ENCODE measurements at places on chromosomes 5 and 9. TPM values are rescaled to one million over a fixed set of nuclear protein-coding genes. Genes with fewer than 3 reads are reported as not detected.

GRCh38 chr9:85917756-85918155, 23.2 kb upstream of the NAA35 start:
- no peaks in the 10 kb centered on the region for H3K36me3 ChIP-seq
- H3K4me3 ChIP-seq = no peak overlapping the region
- no peak overlapping the region for H3K27ac ChIP-seq
- H3K4me1 ChIP-seq = no peaks in the 10 kb centered on the region
- DNase-seq = no peak
- no peaks in the 10 kb centered on the region for H3K27me3 ChIP-seq

GRCh38 chr9:75889977-75890471, 449 bp upstream of the PCSK5 start:
- H3K4me1 ChIP-seq = peaks cover 4% of the 10 kb centered on the region
- H3K27ac ChIP-seq = peak overlapping the region; percentile 2
- H3K36me3 ChIP-seq = no peaks in the 10 kb centered on the region
- peak; percentile 43 for DNase-seq
- peak overlapping the region; percentile 19 for H3K4me3 ChIP-seq

- DNase-seq = no peak
- H3K27me3 ChIP-seq = no peaks in the 10 kb centered on the region
- H3K4me3 ChIP-seq = no peak overlapping the region
- no peaks in the 10 kb centered on the region for H3K36me3 ChIP-seq
- H3K4me1 ChIP-seq = peaks cover 4% of the 10 kb centered on the region
Measured at GRCh38 chr5:157295247-157295646, 29.3 kb downstream of the CYFIP2 start.

DNA sequence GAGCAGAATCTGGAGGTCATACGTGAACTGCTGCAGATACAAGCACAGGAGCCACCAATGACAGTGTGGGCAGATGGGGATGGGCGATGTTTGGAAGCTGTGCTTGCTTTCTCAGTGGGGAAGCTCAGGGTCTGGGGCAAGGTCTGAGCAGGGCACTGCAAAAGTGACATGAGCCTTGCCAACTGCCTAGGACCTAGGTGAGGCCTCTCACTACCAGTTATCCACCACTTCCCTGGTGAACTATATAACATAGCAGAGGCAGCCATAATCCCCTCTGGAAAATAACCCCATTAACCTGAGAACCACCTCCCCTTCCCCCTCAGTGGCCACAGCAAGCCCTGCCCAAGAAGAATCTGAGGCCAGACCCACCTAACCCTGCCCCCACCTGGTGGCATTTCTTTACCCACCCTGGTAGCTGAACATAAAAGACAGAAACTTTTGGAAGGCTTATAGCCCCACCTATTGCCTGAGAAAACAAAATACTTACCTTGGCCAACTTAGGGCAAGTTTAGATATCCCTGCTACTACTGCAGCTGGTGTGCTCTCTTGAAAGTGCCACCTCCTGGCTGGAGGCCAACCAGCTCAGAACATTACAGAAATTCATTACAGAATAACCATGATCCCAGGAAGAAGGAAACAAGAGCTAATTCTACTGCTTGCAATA, 18.8 kb upstream of the SPEF2 start:
- no peaks in the 10 kb centered on the region for H3K36me3 ChIP-seq
- H3K4me1 ChIP-seq = no peaks in the 10 kb centered on the region
- H3K27ac ChIP-seq = no peak overlapping the region
- H3K27me3 ChIP-seq = no peaks in the 10 kb centered on the region
- peak; percentile 1 for DNase-seq

- no peak for DNase-seq
- H3K27ac ChIP-seq = no peak overlapping the region
- H3K36me3 ChIP-seq = no peaks in the 10 kb centered on the region
- peaks cover 28% of the 10 kb centered on the region for H3K4me1 ChIP-seq
- no peaks in the 10 kb centered on the region for H3K27me3 ChIP-seq
- H3K4me3 ChIP-seq = no peak overlapping the region
Measured at GRCh38 chr5:154276973-154277331, 86.4 kb downstream of the GALNT10 start.

GRCh38 chr9:136011703-136012496, 50.7 kb upstream of the UBAC1 start:
- H3K27me3 ChIP-seq = no peaks in the 10 kb centered on the region
- H3K27ac ChIP-seq = peak overlapping the region; percentile 56
- no peak overlapping the region for H3K4me3 ChIP-seq
- DNase-seq = peak; percentile 34
- no peaks in the 10 kb centered on the region for H3K36me3 ChIP-seq
- H3K4me1 ChIP-seq = peaks cover 18% of the 10 kb centered on the region

DNA sequence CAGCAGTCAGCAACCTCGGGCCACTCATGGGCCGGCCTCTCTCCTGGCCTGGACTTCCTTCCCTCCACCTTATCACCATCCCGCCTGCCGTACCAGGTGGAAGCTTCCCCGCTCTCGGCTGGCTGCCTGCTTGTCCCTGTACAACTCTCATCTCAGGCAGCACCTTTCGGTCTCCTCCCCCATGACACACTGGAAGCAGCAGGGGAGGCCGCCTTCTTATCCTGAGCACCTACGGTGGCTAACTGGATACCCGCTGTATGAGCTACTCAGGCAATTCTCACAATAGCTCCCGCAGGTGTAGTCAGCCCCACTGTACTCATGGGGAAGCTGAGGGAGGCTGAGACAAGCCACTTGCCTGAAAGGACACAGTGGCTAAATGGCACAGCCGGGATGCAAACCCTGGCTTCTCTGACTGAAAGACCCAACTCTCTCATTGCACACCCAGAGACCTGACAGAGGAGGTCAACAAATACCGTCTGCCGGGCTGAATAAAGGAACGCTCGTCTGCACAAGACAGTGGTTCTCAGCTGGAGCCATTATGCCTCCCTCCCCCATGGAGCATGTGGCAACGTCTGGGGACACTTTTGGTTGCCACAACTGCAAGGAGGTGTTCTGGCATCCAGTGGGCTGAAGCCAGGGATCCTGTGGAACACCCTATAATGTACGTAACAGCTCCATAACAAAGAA, 9.6 kb downstream of the STK10 start:
- DNase-seq = no peak
- H3K4me1 ChIP-seq = no peaks in the 10 kb centered on the region
- H3K27me3 ChIP-seq = no peaks in the 10 kb centered on the region
- H3K4me3 ChIP-seq = no peak overlapping the region
- no peak overlapping the region for H3K27ac ChIP-seq
- no peaks in the 10 kb centered on the region for H3K36me3 ChIP-seq

DNA sequence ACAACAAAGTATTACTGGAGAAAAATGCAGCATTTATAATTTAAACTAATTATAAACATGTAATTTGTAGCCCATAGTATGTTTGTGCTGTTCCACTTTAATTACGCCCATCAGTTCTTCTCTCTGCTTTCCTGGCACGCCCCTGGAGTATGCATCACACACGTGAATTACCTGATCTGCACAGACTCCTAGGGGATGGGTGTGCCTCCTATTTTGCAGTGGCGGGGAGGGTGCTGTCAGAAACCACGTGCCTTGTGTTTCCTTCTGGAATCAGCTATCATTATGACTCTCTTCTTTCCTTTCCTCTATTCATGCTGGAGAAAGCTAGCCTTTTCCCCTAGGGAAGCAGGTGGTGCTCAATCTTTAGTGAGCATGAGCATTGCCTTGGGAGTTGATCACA, 43.3 kb downstream of the RPS23 start:
- H3K4me3 ChIP-seq = no peak overlapping the region

DNA sequence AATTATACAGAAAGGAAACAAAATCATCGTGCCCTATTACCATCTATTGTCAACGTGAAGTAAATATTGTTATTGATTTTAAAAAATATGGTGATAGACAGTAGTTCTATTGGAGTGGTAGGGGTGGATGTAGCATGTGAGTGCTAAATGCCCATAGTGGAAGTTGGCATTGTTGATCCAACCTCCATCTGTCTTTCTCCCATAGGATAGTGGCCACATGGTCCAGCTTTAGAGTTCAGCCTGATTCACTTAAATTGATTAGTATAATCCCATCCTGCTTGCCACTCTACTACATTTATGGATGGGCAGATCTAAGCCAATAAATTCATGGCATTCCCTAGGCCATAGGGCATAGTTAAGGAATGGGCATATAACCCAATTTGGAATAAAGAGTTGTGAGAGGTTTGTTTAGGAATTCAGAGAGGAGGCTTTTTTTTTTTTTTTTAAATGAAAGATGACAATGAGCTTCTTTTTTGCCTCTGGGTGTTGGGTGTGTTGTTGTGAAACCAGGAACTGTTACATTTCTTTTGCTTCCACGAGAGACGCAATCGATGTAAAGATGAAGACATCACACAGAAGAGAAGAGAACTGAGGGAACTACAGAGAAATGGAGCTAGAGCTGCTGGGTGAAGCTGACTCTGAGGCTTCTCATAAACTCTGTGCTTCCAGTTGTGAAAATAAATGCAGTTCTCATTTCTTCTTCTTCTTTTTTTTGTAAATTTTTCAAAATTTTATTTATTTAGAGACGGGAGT, 12.5 kb upstream of the CHD1 start:
- H3K4me1 ChIP-seq = peaks cover 18% of the 10 kb centered on the region
- no peak overlapping the region for H3K4me3 ChIP-seq
- H3K27ac ChIP-seq = no peak overlapping the region
- H3K27me3 ChIP-seq = no peaks in the 10 kb centered on the region
- no peak for DNase-seq
- H3K36me3 ChIP-seq = no peaks in the 10 kb centered on the region

- H3K4me1 ChIP-seq = no peaks in the 10 kb centered on the region
- no peak for DNase-seq
- no peaks in the 10 kb centered on the region for H3K27me3 ChIP-seq
Measured at GRCh38 chr5:45622365-45622764, 73.8 kb downstream of the HCN1 start.

- H3K4me3 ChIP-seq = no peak overlapping the region
- no peak overlapping the region for H3K27ac ChIP-seq
- H3K36me3 ChIP-seq = no peaks in the 10 kb centered on the region
- peaks cover 19% of the 10 kb centered on the region for H3K4me1 ChIP-seq
- H3K27me3 ChIP-seq = no peaks in the 10 kb centered on the region
Measured at GRCh38 chr5:1524799-1525623, 1.3 kb upstream of the LPCAT1 start.

- H3K27me3 ChIP-seq = no peaks in the 10 kb centered on the region
- no peaks in the 10 kb centered on the region for H3K36me3 ChIP-seq
- H3K27ac ChIP-seq = no peak overlapping the region
- DNase-seq = no peak
- H3K4me3 ChIP-seq = no peak overlapping the region
- no peaks in the 10 kb centered on the region for H3K4me1 ChIP-seq
Measured at GRCh38 chr5:169893010-169893409, 87.3 kb downstream of the INSYN2B start.

DNA sequence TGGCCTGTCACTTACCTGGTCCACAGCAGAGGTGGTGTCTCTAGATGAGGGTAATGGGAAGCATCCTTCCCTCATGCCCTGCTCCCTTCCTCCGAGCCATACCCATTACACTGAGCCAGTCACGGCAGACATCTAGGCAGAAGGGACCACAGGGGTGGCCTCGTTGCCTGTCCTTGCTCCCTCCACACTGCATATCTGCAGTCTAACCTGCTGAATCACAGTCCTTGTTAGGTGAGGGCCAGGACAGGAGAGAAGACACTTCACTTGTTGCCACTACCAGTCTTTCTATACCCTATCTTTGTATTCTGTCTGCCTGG, 18.4 kb upstream of the SPINK4 start:
- no peak overlapping the region for H3K27ac ChIP-seq
- H3K4me1 ChIP-seq = no peaks in the 10 kb centered on the region

Gene LRRC19
- not detected for total RNA-seq

Gene FGF10
- total RNA-seq = 30.8 TPM

Gene WHRN
- 9.4 TPM for total RNA-seq

Gene BTNL3
- total RNA-seq = not detected

Gene LECT2
- not detected for total RNA-seq

Gene IL13
- total RNA-seq = not detected

Gene DOCK2
- total RNA-seq = 4.3 TPM

Gene RNF208
- 4.4 TPM for total RNA-seq
